Fibroblast of lung (primary cell): ENCODE measurements at places on chromosomes 7 and 10. TPM values are rescaled to one million over a fixed set of nuclear protein-coding genes. Genes with fewer than 3 reads are reported as not detected.

The PRKCQ gene
- total RNA-seq, result under 0.01 and 0.26 TPM in 2 replicates

GRCh38 chr7:134844200-134844599 is 64.8 kb downstream of the CALD1 start:
- peaks cover 6% of the 10 kb centered on the region for H3K36me3 ChIP-seq
- H3K4me3 ChIP-seq, result no peak overlapping the region
- DNase-seq, result no peak
- H3K27me3 ChIP-seq, result no peaks in the 10 kb centered on the region

GRCh38 chr7:124152859-124153692 is 120.2 kb upstream of the TMEM229A start:
- H3K4me3 ChIP-seq, result no peak overlapping the region
- no peaks in the 10 kb centered on the region for H3K4me1 ChIP-seq
- no peaks in the 10 kb centered on the region for H3K36me3 ChIP-seq
- H3K27ac ChIP-seq, result no peak overlapping the region
- H3K27me3 ChIP-seq, result no peaks in the 10 kb centered on the region

- H3K4me3 ChIP-seq, result no peak overlapping the region
- no peaks in the 10 kb centered on the region for H3K4me1 ChIP-seq
- no peak for DNase-seq
- no peaks in the 10 kb centered on the region for H3K36me3 ChIP-seq
- no peak overlapping the region for H3K27ac ChIP-seq
- H3K27me3 ChIP-seq, result no peaks in the 10 kb centered on the region
These were observed 50.6 kb downstream of the ZNF277 start for GRCh38 chr7:112257073-112257472.

DNA sequence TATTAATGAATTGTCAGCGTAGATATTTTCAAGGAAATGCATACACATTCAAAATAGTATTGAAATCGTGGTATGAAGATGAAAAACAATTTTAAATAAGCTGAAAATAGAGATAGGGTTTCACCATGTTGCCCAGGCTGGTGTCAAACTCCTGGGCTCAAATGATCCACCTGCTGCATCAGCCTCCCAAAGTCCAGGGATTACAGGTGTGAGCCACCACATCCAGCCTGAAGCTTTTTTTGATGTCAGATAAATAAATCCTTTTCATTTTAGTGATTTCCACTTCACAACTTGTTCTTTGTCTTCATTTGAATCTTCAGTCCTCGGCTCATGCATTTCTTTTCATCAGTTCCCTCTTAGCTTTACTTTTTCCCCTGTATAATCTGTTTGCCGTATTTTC is 4.6 kb downstream of the CDK13 start:
- H3K4me3 ChIP-seq, result no peak overlapping the region
- no peak overlapping the region for H3K27ac ChIP-seq
- peaks cover 2% of the 10 kb centered on the region for H3K4me1 ChIP-seq
- no peaks in the 10 kb centered on the region for H3K27me3 ChIP-seq
- no peaks in the 10 kb centered on the region for H3K36me3 ChIP-seq

The ZNF107 gene
- 1.0 and 1.7 TPM in 2 replicates for total RNA-seq
